ENCODE measurements at places on chromosomes 12 and 14.

- no peak for DNase-seq
These were observed 7.7 kb upstream of the PPTC7 start for GRCh38 chr12:110590806-110591326.

GRCh38 chr12:115941362-115941761 lies 336.1 kb downstream of the MED13L start:
- DNase-seq = no peak

- DNase-seq = no peak
These were observed 21.8 kb upstream of the KRT78 start for GRCh38 chr12:52870361-52871290.

GRCh38 chr12:124013073-124013472 lies 40.1 kb downstream of the ZNF664 start:
- no peak for DNase-seq

DNA sequence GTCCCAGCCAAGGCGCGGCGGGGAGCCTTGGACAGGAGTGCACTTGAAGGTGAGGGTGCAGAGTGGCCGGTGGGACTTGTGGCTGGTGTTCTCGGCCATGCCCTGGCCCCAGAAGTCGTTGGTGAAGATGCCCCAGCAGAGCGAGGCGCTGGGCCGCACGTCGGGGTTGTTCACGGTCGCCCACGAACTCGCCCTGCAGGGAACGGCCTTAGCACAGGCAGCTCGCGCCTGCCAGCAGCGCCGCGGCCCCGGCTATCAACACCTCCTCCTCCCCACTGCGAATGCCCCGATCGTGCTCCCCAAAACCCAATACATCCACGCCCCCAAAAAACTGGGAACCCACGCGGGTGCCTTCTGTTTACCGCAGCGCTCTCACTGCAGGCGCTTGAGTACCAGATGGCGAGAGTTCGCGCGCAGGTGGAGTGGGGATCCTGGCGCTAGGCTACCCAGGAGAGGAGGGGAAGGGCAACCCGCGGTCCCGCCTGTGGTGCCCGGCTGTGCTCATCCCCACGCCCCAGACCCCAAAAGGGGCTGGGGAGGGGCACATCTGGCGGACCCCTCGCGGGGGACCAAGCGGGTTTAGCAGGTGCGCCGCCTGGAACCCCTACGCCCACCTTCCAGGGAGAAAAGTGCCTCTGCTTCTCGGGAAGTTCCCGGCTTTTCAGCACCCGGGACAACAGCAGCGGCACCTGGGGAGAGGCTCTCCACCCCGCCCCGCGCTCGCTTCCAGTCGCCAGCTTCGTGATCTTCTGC lies 386.3 kb upstream of the TMTC1 start:
- no peak for DNase-seq

GRCh38 chr14:84643446-84643845 lies 886.5 kb upstream of the FLRT2 start:
- no peak for DNase-seq

- DNase-seq = no peak
These were observed 38.7 kb upstream of the SYCP3 start for GRCh38 chr12:101777978-101778377.

DNA sequence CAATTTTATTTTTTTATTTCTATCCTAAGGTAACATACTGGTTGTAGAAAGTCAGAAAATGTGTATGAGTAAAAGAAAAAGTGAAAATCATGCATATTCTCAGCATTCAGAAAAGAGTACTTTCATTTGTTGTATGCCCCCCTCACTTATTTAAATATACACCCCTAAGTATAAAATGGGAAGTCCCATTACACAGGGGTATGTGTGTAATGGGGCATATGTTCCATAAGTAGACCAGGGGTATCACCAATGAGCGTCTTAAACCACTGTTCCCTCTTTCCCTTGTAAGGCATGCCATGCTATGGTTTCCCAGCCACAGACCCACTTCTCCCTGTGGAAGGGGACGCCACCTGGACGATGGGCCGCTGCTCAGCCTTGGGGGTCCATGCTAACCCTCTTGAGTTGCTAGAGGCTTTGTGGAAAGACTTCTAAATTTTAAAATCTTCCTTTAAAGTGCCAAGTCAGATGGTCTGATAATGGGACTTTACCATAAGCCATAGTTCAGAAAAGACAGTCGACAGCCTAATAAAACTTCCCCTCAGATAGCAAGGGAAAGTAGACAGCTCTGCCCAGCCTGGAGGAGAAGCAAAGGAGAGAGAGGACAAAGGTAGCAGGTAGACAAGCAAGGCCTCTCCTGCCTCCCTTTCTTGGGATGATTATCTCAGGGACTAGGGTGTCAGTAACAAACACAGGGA lies 118.2 kb downstream of the ZFP36L1 start:
- no peak for DNase-seq

GRCh38 chr14:24312736-24313507 lies 1.6 kb downstream of the LTB4R start:
- DNase-seq = no peak

GRCh38 chr12:130212384-130212989 lies 50.2 kb downstream of the FZD10 start:
- DNase-seq = no peak

DNA sequence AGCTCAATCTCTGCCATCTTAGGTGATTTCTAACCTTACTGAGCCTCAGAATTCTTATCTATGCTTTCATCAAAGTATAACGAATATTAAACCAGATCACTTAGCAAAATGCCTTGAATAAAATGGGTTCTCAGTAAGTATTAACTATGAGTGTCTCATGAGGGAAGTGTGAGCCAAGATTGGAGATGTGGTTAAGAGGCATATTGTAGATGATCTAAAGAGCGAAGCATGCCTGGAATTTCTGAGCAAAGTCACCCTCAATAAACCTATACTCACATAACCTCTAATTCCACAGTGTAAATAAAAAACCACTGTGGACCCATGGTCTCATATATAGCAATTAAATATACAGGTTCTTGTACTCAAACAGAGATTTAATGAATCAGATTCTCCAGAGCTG lies 193.1 kb upstream of the FSCB start:
- DNase-seq = peak; percentile 10

- no peak for DNase-seq
These were observed 229.8 kb downstream of the DPF3 start for GRCh38 chr14:72663956-72664650.

DNA sequence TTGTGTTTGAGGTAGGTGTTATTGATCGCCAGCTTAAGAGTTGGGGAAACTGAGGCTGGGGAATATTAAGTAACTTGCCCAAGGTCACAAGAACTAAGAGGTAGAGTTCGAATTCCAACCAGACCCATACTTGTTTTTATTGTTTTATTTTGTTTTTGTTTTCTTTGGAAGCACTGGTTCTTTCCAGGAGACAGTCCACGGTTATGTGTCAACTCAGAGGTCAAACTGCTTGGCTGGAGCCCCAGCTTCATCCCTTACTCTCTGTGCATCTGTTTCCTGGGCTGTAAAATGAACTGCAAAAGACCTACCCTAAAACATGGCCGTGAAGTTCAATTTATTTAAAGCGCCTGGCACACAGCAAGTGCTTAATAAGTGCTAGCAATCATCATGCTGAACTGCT lies 74.4 kb upstream of the MAP1LC3B2 start:
- DNase-seq = no peak

DNA sequence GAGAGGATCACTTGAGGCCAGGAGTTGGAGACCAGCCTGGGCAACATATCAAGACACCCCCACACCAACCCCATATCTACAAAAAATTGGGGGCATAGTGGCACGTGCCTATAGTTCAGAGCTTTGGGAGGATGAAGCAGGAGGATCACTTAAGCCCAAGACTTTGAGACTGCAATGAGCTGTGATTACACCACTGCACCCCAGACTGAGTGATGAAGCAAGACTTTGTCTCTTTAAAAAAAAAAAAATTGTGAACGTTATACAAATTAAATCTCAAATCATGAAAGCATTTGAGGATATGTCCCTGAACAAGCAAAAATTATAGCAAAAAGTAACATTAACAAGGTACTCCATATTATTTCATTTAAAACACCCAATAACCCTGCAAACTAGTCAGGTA lies 2.9 kb downstream of the LRP6 start:
- no peak for DNase-seq

DNA sequence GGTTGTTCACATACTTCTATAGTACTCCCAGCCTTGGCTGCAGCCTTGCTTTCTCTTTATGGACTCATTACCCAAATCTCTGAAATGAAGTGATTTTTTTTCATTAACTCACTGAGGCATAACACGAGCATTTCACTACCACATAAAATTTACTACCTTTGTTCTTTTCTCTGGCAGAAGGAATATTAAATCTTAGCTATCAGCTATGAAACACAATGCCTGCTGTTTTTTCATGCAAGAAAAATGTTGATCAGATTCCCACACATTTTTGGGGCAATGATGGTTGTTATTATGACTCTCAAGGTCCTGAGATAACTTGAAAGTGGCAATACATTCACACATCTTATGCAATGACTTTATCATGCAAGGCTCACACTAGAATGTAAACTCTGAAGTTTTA lies 225.3 kb upstream of the ATP2B1 start:
- peak; percentile 23 for DNase-seq

- no peak for DNase-seq
These were observed 6.4 kb upstream of the CFAP251 start for GRCh38 chr12:121911824-121912585.

GRCh38 chr12:86666316-86666715 lies 410.1 kb upstream of the MGAT4C start:
- DNase-seq = peak; percentile 56

DNA sequence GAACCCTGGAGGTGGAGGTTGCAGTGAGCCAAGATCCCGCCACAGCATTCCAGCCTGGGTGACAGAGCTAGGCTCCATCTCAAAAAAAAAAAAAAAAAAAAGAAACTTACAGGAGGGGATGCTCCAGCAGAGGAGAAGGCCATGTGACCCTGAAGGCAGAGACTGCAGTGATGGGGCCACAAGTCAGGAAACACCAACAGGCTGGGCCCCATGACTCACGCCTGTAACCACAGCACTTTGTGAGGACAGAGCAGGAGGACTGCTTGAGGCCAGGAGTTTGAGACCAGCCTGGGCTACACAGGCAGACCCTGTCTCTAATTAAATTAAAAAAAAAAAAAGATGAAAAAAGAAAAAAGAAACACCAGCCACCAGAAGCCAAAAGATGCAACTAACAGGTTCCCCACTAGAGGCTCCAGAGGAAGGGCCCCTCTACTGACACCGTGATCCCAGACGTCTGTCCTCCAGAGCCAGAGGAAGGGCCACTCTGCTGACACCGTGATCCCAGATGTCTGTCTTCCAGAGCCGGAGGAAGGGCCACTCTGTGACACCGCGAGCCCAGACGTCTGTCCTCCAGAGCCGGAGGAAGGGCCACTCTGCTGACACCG lies 9.1 kb upstream of the GLT1D1 start:
- DNase-seq = no peak

GRCh38 chr14:105184461-105184860 lies 3.3 kb upstream of the NUDT14 start:
- no peak for DNase-seq

DNA sequence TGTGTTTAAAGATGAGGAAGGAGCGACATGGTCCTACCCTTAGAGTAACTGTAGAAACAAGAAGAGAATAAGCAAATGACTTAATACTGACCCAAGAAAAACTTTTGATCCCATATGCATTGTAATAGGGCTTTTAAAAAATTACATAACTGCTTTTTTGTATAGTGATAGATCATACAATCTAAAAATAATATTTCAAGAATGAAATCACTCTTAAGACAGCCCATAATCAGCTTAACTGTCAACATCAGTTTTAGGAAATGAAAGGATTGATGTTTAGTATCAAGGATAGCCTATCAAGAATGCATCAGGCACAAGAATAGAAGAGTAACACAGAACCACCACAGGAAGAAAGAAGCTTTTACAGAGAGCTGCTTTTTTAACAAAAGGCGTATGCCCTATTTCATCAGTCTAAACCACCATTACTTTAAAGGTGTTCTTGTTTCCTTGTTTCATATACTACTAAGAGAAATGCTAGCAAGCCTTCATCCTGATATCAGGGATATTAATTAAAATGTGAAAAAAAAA lies 64.5 kb downstream of the MARK3 start:
- DNase-seq = no peak

DNA sequence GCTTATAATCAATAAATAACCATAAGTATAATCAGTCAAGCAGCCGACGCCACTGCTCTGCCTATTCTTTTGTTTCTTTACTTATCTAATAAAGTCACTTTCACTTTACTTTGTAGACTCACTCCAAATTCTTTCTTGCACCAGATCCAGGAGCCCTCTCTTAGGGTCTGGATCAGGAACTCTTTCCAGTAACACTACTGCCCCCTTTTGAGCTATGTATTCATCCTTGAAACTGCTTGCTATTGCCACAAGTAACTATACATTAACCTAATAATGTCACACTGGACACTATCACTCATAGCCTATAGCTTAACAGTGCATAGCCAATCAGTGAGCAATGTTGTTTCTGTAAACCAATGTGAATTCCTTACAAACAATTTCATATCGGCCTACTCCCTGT lies 2.8 kb upstream of the NID2 start:
- DNase-seq = no peak

DNA sequence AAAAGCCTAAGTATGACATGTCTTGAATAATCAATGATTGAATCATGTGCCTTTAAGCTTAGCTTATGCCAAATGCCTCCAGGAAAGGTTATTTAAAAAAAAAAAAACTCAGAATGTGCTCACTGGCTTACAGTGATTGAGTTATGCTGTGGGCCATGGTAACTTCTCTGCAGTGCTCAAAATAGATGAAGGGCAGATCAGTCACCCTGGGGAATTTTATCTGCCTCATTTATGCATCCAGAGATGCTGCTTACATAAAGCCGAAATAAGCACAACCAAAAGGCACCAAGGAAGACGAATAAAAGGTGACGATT lies 118.7 kb upstream of the MDM1 start:
- DNase-seq = no peak

DNA sequence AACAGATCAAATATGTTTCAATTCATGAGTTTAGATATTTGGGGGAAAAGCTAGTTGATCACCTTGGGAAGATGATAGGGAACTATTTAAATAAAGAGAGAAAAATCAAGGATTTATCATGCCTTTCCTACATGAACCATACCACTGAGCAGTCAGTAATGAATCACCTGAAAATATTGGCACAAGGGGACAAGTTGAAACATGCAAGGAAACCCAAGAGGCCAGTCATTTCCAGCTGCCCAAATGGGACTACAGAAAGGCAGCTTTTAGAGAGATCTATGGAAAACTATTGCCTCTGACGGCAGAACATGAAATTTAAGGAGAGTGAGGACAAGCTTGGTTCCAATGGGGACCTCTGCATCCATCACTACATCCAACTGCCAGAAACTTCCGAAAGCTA lies 14.1 kb upstream of the ETV6 start:
- DNase-seq = no peak

GRCh38 chr14:58565832-58566231 lies 71.9 kb upstream of the DACT1 start:
- no peak for DNase-seq

- DNase-seq = no peak
These were observed 77.5 kb upstream of the ATF1 start for GRCh38 chr12:50686406-50686805.

- no peak for DNase-seq
These were observed 6.7 kb upstream of the RPS6KA5 start for GRCh38 chr14:91067186-91067585.

GRCh38 chr12:121783766-121784165 lies 9.7 kb downstream of the RHOF start:
- DNase-seq = no peak

GRCh38 chr14:99274346-99275221 lies 2.6 kb upstream of the BCL11B start:
- DNase-seq = peak; percentile 86
